ENCODE measurements at places on chromosomes 5 and 9. TPM values are rescaled to one million over a fixed set of nuclear protein-coding genes. Genes with fewer than 3 reads are reported as not detected.

The AHRR gene
- total RNA-seq = 54.9 TPM

The MYMK gene
- not detected for total RNA-seq

The SLC6A19 gene
- not detected for total RNA-seq

The C9orf153 gene
- total RNA-seq = 0.40 TPM

The ADGRD2 gene
- total RNA-seq = not detected

All from osteocyte (in vitro differentiated cells).